ENCODE measurements at places on chromosomes 3 and 15. TPM values are rescaled to one million over a fixed set of nuclear protein-coding genes. Genes with fewer than 3 reads are reported as not detected.

DNA sequence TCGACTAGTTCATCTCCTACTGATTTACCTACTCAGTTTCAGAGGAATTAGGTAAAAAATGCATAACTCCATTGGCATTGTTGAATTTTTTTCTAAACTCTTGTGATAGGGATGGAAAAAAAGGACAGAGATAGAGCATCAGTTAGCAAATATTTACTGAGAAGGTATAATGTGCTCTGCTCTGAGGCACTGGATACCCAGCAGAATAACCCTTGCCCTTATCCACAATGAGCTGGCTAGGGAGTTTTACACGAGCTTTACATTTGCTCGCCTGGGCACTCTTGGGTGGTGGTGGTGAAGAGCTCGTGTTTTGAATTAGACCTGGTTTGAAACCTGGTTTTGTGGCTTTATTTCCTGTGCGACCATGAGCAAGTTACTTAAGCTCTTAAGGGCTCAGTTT is 149.6 kb downstream of the RORA start:
- no peak for DNase-seq

DNA sequence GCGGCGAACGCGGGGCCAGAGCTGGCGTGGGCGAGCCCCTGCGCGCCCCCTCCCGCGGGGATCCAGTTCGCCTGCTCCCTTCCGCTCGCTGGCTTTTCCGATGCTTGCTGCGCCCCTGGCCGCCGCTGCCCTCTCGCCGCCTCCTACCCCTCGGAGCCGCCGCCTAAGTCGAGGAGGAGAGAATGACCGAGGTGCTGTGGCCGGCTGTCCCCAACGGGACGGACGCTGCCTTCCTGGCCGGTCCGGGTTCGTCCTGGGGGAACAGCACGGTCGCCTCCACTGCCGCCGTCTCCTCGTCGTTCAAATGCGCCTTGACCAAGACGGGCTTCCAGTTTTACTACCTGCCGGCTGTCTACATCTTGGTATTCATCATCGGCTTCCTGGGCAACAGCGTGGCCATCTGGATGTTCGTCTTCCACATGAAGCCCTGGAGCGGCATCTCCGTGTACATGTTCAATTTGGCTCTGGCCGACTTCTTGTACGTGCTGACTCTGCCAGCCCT is 721 bp downstream of the P2RY1 start:
- no peak for DNase-seq

- peak; percentile 47 for DNase-seq
Observed at GRCh38 chr3:35908366-35909232, 269.3 kb downstream of the ARPP21 start.

- no peak for DNase-seq
Observed at GRCh38 chr3:20022954-20023622, 11.0 kb upstream of the PP2D1 start.

DNA sequence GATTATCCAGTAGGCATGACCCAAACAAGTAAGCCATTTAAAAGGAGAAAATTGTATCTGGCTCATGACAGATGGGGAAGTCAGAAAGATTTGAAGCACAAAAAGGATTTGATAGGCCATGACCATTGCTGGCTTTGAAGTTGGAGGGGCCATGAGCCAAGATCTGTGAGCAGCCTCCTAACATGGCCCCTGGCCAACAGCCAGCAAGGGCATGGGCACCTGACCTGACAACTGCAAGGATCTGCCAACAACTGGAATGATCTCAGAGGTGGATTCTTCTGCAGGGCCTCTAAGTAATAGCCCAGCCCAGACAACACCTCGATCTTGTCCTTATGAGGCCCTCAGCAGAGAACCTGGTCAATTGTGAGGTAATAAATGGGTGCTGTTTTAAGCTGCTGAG is 93.0 kb downstream of the ARNT2 start:
- DNase-seq, result no peak

- DNase-seq, result peak; percentile 55
Observed at GRCh38 chr15:34682674-34683073, 72.1 kb downstream of the GJD2 start.

GRCh38 chr3:45553469-45553974 is 41.0 kb upstream of the LIMD1 start:
- DNase-seq, result peak; percentile 99

DNA sequence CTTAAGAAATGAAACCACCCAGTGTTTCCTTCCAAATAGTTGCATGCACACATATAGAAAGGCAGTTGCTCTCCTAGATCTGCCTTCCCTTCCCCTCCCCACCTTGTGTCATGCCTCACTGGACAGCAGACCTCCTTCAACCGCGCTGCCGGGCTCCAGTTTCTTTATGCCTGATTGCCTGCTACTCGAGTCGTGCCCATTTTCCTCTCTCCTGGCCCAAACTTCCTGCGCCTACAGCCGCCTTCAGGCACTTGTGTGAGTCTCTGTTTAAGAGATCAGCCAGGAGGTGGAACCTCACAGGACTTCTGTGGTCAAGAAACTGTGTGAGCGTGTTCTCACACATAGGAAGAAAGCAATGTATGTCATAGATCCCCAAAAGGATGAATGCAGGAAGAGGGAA is 8.8 kb upstream of the FAM107A start:
- DNase-seq, result peak; percentile 30

DNA sequence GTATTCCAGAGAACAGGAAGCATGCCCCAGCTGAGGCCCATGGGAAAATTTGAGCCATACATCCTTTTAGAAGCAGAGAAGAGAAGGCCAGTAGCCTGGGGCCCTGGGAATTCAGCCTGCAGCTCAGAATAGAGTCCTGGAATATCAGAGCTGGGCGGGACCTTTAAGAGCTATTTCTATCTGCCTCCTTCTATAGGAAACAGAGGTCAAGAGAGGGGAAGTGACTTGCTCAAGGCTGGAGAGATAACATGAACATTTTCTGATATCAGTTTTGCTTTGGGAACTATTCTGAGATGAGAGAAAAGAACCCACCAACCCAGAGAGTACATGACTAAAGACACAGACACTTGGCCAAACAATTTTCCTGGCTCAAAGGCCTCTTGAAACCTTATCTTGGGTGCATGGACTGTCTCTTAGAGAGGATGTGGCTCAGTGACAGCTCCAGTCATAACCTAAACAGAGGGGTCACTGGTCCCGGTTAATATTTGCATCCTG is 26.0 kb downstream of the MASP1 start:
- no peak for DNase-seq

DNA sequence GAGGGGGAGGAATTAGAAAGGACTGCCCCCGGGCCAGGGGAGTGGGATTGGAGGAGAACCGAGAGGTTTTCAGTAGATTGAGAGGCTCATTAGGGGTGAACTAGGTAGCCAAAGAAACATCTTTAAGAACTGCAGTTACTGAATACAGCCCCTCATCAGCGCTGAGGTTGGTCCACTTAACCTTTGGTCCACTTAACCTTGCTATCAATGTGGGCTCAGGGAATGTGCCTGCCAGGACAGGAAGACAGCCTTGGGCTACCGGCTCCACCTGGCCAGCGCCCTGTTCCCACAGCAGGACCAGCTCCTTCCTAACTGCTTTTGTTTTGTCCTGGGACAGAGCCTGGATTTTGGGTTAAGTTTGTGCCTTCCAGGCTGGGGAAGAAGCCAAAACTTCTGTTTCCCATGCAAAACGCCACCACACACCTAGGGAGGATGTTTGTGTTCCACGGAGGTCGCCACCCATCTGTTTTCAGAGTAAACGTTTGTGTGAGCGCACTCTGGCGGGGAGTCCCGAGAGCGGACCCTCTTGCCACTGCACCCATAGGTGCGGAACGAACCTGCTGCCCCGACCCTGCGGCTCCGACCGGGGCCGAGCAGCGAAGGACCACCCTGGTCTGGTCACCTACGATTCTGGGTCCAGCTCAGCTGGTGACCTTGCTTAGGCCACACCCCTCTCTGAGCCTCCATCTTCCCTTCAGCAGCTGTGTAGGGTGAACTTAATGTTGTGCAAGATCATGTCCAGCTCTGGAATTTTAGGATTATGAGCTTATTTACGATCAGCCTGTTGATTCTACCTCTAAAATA is 107.4 kb downstream of the VGLL4 start:
- DNase-seq, result no peak

DNA sequence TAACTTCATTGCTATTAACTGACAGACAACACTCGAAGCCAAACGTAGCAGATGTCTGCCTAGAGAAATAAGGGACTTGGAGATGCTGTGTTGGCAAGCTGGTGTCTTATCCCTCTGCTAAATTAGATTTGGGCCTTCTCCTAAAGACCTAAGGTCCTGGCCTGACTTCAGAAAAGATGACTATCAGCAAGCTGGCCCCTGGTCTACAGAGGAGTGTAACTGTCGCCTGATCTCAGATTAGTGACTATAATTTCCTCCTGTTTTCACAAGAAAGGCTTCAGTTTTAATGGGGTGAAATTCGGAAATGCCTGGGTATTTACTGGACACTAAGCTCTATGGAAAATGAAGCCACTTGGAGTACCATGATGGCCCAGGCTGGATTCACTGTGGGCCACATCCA is 53.1 kb upstream of the SLC7A14 start:
- no peak for DNase-seq

GRCh38 chr15:80034629-80035028 is 24.8 kb upstream of the ZFAND6 start:
- no peak for DNase-seq

DNA sequence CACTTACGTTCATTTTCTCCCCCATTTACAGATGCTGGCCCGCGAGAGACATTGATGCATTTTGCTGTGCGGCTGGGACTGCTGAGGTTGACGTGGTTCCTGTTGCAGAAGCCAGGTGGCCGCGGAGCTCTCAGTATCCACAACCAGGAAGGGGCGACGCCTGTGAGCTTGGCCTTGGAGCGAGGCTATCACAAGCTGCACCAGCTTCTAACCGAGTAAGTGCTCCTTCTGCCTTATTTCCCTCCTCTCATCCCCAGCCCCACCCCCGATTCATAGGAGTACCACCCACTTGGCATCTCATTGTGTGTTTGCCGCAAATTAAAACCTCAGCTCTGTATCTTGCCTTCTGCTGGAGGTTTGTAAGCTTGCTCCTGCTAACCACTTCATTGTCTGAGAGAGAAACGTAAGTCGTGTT is 163.3 kb downstream of the AKAP13 start:
- no peak for DNase-seq

DNA sequence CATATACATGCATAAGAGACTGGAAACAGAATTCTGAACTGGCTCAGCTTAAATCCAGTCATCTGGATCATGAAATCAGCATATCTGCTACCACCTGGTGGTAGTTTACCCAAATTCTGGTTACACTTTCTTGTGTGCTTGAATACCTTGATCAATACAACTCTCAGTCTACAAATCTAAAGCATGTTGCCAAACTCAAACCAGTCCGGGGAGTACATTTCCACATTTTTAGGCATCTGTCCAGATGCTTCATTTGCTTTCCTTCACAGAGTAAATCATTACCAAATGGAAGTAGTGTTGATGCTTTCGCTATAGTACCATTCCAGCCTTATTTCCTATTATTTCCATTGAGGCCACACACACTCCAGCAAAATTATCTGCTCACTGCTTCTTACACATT is 126.4 kb downstream of the P2RY1 start:
- DNase-seq, result no peak

DNA sequence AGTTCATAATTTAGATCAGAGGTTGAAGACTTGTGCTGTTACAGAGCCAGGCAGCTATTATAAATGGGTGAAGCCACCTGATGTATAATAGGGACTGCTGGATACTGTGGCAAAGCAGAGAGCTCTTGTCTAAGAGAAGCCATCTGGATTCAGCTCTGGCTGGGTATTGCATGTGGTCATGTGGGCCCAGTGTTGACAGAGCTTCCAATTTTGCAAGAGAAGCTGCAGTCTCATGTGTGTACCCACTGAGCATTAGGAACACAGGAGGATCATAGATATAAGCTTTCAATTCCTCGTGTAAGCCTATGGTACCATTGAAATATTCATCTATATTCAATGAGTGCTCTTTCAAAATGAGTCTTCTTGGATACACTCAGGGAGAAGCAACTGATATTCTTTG is 303.9 kb upstream of the SLCO3A1 start:
- DNase-seq, result no peak

DNA sequence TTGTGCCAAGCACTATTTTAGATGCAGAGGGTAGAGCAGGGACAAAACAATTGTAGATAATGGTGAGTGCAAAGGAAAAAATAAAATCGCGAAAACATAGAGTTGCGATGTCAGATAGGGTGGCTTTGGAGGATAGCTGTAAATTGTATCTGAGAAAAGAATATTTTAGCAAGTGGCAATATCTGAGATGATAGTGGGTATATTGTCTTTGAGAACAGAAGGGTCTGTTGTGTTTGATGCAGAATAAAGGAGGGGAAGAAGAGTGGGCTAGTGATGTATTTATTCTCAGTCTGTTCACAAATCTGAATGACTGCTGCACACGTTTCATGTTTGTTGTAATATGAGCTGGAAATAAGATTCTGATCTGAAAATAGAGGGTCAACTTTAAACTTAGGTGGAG is 396.8 kb downstream of the CADM2 start:
- DNase-seq, result no peak

DNA sequence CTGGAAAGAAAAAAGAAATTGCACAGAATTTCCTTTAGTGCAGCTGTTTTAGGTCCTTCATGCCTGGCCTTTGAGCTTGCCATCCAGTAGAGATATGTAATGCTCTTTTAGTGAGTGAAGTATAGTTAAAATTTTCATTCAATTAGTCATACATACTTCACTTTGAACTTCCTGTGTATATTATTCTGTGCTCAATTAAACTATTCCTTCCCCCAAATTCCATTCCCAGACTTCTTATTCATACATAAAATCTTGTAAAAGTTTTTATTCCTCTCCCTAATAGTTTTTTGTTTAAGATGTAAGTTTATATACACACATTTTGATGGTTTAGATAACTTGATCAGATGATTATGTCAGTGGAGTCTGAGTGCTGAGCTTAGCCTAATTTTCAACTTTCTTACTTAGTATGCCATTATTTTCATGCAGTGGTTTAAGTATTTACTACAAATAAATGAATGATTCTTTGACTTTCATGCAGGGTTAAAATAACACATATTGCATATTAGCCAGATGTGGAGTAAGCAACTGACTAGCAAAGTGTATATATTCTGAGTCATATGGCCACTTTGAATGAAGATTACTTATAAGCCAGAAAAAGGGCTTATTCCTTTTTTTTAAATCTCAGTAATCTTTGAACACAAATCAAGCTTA is 42.5 kb upstream of the ABHD10 start:
- DNase-seq, result peak; percentile 71

- no peak for DNase-seq
Observed at GRCh38 chr15:63497642-63498467, 6.5 kb upstream of the USP3 start.

The INAFM2 gene
- total RNA-seq, result 25.6 TPM

The CPN2 gene
- total RNA-seq, result 0.10 TPM

The ACTRT3 gene
- 1.6 TPM for total RNA-seq

The HRG gene
- total RNA-seq, result not detected

The SNX33 gene
- total RNA-seq, result 8.1 TPM

The DPP8 gene
- 21.9 TPM for total RNA-seq

The SPINK8 gene
- not detected for total RNA-seq

The NEIL1 gene
- total RNA-seq, result 2.6 TPM

The SLC9C1 gene
- not detected for total RNA-seq
